ENCODE measurements at places on chromosomes 16 and 17.

DNA sequence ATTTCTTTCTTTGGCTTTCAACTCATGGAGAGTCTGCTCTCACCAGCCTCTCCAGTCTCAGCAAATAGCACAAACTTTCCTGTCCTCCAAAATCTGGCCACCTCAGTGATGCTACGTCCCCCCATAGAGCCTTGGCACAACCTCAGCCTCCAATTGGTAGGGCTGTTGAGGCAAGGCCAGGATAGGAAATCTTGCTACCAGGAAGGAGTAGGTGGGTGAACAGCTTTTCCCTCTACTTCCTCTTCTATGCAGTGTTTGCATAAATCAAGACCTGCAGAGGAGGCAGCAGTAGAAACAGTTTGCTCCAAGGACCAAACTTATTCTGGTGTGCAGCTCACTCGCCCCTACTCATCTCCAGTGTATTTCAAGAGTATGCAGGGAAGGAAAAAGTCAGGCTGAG lies 701 bp upstream of the DPEP2 start:
- no peak for DNase-seq

DNA sequence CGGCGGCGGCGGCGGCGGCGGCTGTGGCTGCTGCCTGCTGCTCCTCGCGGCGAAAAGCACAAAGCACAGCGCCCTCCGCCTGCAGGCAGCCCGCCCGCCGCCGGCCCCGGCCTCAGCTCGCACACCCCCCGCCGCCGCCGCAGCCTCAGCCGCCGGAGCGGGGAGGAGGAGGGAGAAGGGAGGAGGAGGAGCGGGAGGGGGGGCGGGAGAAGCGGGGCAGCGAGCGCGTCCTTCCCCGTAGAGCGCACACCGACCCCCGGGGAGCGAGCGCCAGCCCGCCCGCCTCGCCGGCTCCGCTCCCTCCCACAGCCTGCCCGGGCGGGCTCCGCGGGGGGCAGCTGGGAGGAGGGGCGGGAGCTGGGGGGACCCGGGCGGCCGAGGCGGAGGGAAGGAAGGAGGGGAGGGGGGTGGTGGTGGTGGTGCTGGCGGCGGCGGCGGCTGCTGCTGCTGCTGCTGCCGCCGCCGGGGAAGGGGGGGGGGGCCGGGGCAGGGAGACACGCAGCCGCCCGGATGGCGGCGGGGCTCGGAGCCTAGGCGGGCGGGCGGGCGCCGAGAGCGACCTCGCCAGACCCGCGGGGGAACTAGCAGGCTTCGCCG lies at the start of gene UBTF:
Gene UBTF, minus strand, starts transcription at position 60 of the 597 bp plus-strand sequence. CDS start 1,446 bp downstream, outside the sequence.
- peak; percentile 58 for DNase-seq

- no peak for DNase-seq
Observed at GRCh38 chr17:73302189-73302588, 9.6 kb downstream of the CDC42EP4 start.

GRCh38 chr17:67080804-67081203 lies 36.5 kb downstream of the CACNG1 start:
- DNase-seq: no peak

DNA sequence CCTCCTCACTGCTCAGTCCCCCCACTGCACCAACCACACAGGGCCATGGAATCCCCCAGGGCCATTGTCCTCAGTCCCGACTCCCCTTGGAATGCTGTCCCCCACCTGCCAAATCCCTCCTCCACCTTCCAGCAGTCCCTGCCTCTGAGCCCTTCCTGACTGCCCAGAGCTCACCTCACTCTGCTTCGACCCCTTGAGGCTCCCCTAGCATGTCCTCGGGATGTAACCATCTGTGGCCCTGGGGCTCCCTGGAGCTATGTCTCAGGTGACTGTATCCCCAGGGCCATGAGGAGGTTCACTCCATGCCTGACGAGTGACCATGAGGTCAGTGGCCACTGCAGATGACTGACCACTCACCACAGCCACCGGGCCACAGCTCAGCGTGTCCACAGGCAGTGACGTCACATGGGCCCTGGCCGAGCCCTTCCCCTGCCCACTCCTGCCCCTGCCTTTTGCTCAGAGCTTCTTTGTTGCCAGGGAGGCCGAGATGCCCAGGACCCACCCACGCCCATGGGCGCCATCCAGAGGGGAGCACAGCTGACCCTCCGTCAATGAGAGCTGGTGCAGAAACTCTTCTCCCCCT lies 7.7 kb upstream of the PIEZO1 start:
- no peak for DNase-seq

DNA sequence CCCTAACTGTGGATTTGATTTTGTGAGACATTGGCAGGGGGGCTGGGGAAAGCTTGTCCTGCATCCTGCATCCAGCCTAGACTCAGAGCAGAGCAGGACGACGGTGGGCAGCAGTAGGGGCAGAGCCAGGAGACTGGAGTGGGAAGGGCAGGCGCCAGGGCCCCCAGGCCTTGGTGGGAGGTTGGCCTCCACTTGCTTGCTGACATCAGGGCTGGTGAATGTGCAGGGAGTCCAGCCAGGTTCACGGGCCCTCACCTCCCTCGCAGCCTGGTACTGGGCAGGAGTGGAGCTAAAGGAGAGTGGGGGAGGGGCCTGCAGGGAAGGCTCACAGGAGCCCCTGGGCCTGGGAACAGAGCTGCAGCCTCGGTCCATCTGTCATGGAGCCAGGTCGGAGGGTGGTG lies 2.2 kb upstream of the SMTNL2 start:
- no peak for DNase-seq

DNA sequence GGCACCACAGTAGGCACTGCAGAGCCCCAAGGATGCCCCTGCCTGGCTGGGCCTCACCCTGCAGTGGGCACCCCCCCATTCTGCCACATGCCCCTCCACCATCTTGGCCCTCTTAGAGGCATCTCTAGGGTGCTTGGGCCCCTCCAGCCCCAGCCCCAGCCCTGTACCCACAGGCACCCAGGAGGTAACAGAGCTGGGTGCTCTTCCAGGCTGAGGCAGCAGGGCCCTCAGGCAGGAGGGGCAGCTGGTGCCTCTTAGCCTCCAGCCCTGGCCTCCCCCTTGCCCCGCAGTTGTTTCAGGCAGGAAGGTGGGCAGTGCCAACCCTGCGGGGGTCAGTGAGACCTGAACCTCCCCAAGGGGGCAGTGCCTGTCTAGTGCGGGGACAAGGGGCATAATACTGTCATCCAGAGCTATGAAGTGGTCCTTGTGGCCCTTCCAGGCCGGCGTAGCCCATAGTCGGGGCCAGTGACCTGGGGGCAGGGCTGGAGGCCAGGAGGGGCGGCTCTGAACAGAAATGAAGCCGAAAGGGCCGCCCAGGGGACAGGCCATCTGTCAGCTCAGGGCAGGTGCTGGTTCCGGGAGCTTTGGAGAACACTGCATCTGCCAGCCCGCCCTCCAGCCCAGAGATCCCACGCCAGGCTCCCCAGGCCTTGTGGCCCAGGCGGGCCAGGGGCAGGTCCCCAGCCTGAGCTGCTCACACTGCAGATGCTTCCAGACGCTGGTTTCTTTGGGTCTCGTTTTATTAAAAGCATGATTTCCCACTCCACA lies 4.9 kb upstream of the AATK start:
- DNase-seq: no peak

- no peak for DNase-seq
Observed at GRCh38 chr17:18379246-18380146, 1.9 kb downstream of the EVPLL start.
